ENCODE measurements at places on chromosomes 1 and 21. TPM values are rescaled to one million over a fixed set of nuclear protein-coding genes. Genes with fewer than 3 reads are reported as not detected.

DNA sequence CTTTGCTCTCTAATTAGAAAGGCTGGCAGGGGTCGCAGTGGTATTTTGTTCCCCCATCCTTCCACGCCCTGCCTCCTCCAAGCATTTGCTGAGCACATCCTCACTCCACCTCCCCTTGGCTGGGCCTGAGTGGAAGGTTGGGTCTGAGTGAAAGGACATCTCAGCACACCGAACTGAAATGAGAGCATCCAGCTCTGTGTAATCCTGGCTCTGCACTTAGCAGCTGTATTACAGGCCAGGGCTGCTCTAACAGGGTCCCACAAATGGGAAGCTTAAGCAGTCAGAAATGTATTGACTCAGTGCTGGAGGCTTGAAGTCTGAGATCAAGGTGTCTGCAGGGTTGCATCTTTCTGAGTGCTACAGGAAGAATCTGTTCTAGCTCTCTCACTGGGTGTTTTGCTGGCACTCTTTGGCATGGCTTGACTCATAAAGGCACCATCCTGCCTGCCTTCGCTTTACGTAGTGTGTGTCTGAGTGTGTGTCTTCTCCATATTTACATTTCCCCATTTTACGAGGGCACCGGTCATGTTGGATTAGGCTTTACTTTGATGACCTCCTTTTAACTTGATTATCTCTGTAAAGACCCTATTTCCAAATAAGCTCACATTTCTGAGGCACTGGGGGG is 48.5 kb upstream of the IGSF21 start:
- no peak overlapping the region for H3K4me3 ChIP-seq
- no peak overlapping the region for H3K27ac ChIP-seq
- DNase-seq, result no peak

DNA sequence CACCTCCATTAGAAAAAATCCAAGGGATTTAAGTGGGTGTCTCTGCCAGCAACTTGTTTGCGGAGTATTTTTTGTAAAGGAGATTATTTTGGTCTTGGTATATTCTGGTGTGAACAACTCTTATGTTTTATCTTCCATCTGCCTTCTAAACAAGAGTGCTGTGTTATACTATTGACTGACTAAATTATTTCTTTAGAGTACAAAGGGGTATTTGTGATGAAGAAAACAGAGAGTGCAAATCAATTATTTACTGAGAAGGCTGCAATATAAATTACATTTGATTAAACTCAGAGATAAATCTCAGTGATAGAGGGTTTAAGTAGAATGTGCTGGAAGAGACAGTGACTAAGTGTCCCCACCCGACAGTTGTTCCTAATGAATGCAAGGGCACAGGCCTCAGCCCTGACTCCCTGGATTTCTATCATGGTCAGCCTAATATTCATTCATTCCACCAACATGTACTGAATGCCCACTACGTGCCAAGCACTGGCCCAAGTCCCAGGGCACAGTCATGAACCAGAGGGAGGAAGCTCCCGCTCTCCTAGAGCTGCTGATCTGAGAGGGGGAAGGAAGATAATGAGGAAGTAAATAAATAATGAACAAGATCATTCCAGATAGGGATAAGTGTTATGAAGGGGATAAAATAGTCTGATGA is 196.9 kb upstream of the C8B start:
- no peaks in the 10 kb centered on the region for H3K36me3 ChIP-seq
- H3K27ac ChIP-seq, result no peak overlapping the region
- H3K27me3 ChIP-seq, result no peaks in the 10 kb centered on the region
- no peaks in the 10 kb centered on the region for H3K4me1 ChIP-seq
- DNase-seq, result no peak

DNA sequence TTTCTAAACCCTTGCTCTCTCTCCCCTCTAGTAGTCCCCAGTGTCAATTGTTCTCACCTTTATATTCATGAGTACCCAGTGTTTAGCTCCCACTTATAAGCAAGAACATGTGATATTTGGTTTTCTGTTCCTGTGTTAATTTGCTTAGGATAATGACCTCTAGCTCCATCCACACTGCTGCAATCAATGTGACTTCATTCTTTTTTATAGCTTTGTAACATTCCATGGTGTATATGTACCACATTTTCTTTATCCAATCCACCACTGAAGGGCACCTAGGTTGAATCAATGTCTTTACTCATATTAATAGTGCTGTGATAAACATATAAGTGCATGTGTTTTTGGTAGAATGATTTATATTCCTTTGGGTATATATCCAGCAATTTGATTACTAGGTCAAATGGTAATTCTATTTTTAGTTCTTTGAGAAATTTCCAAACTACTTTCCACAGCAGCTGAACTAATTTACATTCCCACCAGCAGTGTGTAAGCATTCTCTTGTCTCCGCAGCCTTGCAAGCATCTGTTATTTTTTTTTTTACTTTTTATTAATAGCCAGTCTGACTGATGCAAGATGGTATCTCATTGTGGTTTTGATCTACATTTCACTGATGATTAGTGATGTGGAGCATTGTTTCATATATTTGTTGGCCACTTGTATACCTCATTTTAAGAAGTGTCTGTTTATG is 277.8 kb downstream of the LTN1 start:
- DNase-seq, result no peak
- H3K27ac ChIP-seq, result no peak overlapping the region
- no peaks in the 10 kb centered on the region for H3K4me1 ChIP-seq
- no peak overlapping the region for H3K4me3 ChIP-seq
- H3K36me3 ChIP-seq, result no peaks in the 10 kb centered on the region

KLHL17 gene
- total RNA-seq, result 33.5 TPM

DNA sequence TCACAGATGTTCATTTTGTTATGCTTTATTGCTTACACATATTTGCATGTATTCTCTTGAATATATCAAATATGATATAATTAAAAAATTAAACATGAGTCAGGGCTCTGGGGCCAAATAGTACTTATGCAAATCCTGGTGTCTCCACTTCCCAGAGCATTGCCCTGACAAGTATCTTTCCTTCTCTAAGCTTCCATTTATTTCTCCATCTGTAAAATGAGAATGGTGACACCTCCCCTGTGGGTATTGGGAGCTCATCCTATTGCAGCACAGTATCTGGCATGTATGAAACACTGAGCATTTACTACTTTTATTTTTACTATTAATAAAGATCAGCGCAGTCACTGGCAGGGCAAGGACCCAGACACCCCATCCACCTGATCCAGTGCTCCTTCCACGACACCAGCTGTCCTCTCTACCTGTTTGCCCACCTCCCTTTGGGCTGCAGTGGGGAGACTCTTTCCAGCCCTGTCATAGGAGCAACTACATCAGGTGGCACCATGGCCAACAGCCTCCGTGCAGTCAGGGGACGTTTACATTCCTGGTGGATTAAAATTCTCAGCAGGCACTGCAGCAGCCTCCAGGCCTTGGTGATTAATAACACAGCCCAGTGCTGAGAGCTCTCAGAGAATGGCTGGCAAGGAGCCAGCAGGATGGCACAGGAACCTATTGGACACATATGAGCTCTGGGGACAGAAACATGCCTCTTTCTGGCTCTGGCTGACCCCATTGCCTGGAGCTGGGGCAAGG is 113.0 kb downstream of the DMRTB1 start:
- H3K27ac ChIP-seq, result no peak overlapping the region
- no peak for DNase-seq
- H3K36me3 ChIP-seq, result no peaks in the 10 kb centered on the region
- peaks cover 21% of the 10 kb centered on the region for H3K4me1 ChIP-seq
- H3K27me3 ChIP-seq, result peaks cover 3% of the 10 kb centered on the region

GRCh38 chr1:228753786-228754360 is 18.6 kb downstream of the RHOU start:
- no peak for DNase-seq
- H3K27ac ChIP-seq, result no peak overlapping the region
- H3K4me3 ChIP-seq, result no peak overlapping the region
- peaks cover 5% of the 10 kb centered on the region for H3K4me1 ChIP-seq
- peaks cover 16% of the 10 kb centered on the region for H3K27me3 ChIP-seq

GRCh38 chr1:36664571-36665287 is 182.0 kb upstream of the CSF3R start:
- DNase-seq, result no peak
- H3K4me3 ChIP-seq, result no peak overlapping the region
- no peaks in the 10 kb centered on the region for H3K36me3 ChIP-seq
- H3K4me1 ChIP-seq, result no peaks in the 10 kb centered on the region

ASPM gene
- total RNA-seq, result 0.73 TPM

LHX8 gene
- not detected for total RNA-seq

DNA sequence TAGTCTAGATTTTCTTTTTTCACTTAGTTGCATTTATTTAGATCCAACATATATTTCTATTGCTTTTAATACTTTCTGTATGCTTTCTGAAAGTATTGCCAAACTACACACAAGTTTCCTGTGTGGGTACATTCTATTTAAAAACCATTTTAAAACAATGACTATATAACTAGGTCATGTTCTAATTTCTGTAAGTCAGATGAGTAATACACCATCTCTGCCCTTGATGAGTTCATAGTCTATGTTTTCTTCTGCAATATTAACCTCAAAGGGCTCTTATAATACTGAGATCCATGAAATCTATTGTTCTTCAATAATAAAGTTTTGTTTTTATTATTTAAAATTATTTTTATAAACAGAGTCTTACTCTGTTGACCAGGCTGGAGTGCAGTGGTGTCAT is 68.3 kb downstream of the RNASEL start:
- H3K27me3 ChIP-seq, result peaks cover 3% of the 10 kb centered on the region
- H3K36me3 ChIP-seq, result no peaks in the 10 kb centered on the region
- no peak for DNase-seq
- no peak overlapping the region for H3K4me3 ChIP-seq
- no peaks in the 10 kb centered on the region for H3K4me1 ChIP-seq

DNA sequence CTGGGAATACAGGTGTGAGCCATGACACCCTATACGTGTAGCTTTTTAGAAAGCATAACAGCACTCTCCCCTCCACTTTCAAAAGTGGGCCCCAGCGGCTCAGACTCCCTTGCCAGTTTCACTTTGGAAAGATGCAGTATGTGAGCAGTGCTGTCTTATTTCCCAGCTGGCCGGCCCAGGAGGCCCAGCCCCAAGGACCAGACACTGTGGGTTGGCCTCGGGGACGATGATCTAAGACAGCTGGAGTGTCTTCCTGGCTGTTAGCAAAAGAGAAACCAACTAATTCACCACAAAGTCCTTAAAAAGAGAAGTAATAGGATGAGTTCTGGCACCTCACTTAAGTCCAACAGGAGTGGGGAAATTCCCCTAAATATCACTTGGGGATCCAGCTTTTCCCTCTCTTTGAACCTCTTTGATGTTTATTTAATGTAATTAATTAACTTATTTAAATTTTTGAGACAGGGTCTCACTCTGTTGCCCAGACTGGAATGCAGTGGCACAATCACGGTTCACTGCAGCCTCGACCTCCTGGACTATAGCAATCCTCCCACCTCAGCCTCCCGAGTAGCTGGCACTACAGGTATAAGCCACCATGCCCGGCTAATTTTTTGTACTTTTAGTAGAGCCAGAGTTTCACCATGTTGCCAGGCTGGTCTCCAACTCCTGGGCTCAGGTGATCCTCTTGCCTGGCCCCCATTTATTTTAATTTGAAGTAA is 17.6 kb upstream of the CLIC4 start:
- H3K36me3 ChIP-seq, result no peaks in the 10 kb centered on the region
- H3K4me3 ChIP-seq, result no peak overlapping the region
- peak; percentile 11 for DNase-seq
- H3K4me1 ChIP-seq, result peaks cover 4% of the 10 kb centered on the region
- H3K27me3 ChIP-seq, result no peaks in the 10 kb centered on the region
- H3K27ac ChIP-seq, result no peak overlapping the region

DNA sequence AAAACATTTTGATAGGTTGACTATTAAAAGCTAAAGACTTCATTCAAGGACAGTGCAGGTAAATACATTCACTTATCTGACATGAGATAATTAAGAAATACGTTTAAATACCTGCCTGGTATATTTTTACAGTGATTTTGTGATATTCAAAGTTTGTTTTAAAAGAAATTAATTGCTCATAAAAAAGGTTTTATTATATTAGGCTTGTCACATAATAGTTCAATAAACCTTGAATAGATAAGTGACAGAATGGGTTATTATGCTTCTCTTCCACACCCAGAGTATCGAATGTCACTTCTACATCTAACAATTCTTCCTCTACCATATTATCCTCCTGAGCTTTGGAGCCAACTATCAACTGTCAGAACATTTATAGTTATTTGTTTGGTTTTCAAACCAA is 60.0 kb downstream of the LTN1 start:
- DNase-seq, result no peak
- no peak overlapping the region for H3K27ac ChIP-seq
- peaks cover 61% of the 10 kb centered on the region for H3K36me3 ChIP-seq
- H3K4me3 ChIP-seq, result no peak overlapping the region

KRTAP10-8 gene
- not detected for total RNA-seq

GRCh38 chr1:56073614-56074006 is 505.8 kb downstream of the PLPP3 start:
- no peak overlapping the region for H3K4me3 ChIP-seq
- no peaks in the 10 kb centered on the region for H3K4me1 ChIP-seq
- no peak for DNase-seq
- no peaks in the 10 kb centered on the region for H3K27me3 ChIP-seq

DNA sequence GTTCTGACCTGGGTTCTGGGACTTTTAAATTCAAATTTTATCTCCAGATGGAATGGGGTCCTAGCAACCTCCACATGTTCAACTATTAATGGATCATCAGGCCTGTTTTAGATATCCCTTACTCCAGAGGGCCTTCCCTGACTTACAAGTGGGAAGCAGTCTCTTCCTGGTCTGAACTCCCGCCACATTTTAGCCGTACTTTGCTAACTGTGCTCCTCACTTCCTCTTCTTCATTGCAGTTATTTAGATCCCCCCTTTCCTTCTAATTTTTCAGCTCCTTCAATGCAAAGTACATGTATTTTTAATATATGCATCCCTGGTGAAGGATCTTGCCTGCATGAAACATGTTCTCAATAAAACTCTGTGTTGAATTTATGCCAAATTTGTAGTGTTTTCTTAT is 3.7 kb downstream of the CD1A start:
- H3K27ac ChIP-seq, result no peak overlapping the region
- peaks cover 8% of the 10 kb centered on the region for H3K27me3 ChIP-seq
- no peaks in the 10 kb centered on the region for H3K36me3 ChIP-seq
- no peak overlapping the region for H3K4me3 ChIP-seq
- no peak for DNase-seq

DNA sequence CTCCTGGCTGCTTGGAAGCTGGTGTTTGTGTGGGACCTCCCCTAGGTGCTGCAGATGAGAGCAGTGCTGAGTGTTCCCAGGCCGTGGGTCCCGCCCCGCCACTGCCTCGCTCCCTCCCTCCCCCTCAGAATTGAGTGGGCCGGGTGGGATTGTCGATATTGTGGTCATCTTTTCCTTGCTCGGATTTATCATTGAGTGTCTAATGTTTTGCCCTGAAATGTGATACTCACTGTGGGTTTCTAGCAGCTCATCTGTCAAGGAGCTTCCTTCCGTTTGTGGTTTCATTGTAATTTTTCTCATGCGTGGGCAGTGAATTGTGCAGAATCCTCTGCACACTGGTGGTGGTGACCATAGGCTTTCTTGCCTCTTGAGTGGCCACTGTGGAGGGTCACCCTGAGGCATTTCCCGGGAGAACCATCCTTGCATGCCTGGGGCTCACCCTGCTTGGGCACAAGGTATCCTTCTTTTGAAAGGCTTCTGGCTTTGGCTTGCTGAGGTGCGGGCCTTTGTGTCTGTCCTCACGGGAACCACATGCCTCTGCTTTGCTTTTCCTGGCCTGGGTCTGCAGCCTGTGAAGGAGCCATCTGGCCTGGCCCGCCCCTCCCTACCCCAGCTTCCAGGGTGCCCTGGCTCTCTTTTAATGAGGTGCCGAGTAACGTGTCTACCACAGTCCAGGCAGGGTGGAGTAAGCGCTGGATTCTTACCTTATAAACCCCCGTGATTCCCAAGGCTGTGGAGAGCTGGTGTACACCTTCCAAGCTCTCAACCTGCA is 25.6 kb downstream of the SLX9 start:
- no peaks in the 10 kb centered on the region for H3K27me3 ChIP-seq
- no peak overlapping the region for H3K4me3 ChIP-seq
- peaks cover 64% of the 10 kb centered on the region for H3K4me1 ChIP-seq
- peak; percentile 33 for DNase-seq

CR1 gene
- total RNA-seq, result 1.5 TPM

CYP4A11 gene
- not detected for total RNA-seq

TNFRSF9 gene
- 2.6 TPM for total RNA-seq
